ENCODE measurements at places on chromosomes 16 and 17.

DNA sequence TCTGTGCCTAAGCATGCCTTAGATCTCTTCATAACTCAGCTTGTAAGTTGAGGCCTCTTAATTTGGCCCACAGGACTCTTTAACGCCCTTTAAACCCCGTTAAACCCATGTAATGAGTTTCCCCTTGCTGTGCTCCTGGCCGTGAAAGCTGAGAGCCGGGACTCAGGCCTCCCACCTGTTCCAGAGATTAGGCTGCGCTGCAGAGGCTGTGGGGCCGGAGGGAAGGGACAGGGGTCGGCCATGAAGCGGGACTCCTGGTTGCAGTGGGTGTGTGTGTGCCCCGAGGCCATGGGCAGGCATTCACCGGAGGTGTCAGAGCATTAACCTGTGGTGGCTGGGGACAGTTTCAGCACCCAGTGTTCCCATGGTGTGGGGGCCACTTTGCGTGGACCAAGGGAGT is 150.8 kb upstream of the IRX3 start:
- no peak for DNase-seq

DNA sequence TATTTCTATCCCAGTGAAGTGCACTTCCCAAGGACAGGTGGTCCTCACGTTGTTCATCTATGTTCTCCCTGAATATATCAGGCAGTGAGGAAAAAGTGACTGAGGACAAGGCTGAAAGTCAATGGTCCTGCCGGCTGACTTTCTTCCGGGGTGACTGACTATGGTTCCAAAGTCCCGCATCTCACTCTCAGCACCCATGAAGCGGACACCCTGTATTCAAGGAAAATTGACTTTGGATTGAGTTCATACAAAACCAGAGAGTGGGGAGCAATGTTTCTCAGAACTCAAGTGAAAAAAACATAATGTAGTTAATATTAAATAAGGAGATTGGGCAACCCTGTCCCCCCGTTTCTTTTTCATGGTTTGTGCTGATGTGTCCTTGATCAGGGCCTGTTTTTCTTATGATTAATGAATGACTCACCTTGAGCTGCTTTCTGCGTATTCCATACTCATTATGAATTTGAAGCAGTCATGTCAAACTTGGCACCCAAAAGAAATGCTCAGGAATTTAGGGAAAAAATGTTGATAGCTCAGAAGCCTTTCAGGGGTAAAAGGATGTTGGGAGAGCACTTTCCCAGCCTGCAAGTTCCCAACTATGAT is 184.0 kb downstream of the CYLD start:
- no peak for DNase-seq

GRCh38 chr17:79438058-79438457 is 172.8 kb downstream of the RBFOX3 start:
- DNase-seq: no peak

DNA sequence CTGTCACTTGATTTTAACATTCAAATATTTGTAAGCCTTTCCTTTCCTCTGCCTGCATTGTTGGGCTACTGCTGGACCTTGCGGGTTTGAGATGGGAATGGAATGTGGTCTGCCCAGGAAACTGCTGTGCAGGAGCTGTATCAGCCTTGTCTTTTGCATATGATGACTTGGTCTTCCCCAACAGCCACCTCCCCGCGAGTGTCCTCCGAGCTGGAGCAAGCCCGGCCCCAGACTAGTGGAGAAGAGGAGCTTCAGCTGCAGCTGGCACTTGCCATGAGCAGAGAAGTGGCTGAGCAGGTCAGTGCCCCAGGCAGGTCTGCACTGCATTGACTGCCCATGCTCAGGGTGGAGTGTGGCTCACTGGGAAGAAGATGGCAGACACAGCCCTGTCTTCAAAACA is 52.8 kb downstream of the B9D1 start:
- no peak for DNase-seq

- DNase-seq: no peak
These were observed 29.7 kb downstream of the NDEL1 start for GRCh38 chr17:8465356-8465755.

DNA sequence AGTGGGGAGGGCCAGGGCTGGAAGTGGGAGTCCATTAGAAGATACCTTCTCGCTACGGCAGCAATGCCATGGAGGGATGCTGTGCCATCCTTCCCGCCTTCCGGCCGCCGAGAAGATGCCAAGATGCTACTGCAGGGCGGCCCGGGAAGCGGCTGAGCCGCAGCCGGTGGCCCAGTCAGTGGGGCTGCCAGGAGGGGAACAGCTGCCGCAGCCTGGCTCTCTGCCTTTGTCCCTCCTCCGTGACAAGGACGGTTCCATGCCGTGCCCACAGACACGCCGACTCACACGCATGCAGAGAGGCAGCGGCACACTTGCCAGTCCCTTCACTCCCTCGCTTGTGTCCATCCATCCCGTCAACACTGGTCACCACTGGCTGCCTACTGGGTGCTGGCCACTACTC is 20.2 kb upstream of the NCBP3 start:
- peak; percentile 58 for DNase-seq

GRCh38 chr16:17329391-17329790 is 141.4 kb downstream of the XYLT1 start:
- DNase-seq: no peak

- no peak for DNase-seq
These were observed 11.3 kb downstream of the USB1 start for GRCh38 chr16:58012481-58012880.

GRCh38 chr16:65786916-65787315 is 579.6 kb upstream of the CDH5 start:
- no peak for DNase-seq

GRCh38 chr17:19948116-19948943 is 29.3 kb downstream of the AKAP10 start:
- no peak for DNase-seq

DNA sequence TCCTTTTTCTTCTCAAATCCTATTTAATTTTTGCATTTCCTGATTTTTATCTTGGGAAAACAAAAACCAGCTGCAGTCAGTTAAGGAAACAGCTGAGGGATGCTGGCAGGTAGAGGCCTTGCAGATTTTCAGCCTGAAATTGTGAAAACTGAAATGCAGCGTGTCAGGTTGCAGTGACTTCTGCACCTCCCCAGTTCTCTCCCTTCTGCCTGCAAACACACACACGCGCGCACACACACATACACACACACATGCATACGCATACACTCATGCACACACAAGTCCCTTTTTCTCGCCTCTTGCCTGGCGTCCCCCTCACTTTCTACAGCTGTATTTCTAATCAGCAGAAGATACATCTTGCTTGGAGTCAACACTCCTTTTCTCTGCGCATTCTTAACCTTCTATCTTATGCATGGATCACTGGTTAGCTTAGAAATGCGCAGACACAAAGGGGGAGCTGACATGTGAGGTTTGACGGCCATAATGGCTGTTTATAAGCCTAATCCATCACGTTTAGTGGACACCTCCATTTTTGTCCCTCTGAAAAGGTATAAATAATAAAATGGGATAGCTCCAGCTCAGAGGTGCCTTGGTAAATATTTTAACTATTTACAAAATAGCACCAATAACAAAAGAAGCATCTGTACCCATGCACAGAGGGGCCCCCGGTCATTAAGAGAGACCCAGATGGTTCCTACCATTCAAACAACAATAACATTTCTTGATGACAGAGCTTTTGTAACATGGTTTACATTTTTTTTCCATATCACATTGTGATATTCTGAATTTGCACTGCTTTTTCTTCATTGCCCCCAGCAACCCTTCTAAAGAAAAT is 392.1 kb upstream of the SALL1 start:
- DNase-seq: no peak

GRCh38 chr17:69969897-69970296 is 105.1 kb upstream of the KCNJ16 start:
- DNase-seq: no peak

DNA sequence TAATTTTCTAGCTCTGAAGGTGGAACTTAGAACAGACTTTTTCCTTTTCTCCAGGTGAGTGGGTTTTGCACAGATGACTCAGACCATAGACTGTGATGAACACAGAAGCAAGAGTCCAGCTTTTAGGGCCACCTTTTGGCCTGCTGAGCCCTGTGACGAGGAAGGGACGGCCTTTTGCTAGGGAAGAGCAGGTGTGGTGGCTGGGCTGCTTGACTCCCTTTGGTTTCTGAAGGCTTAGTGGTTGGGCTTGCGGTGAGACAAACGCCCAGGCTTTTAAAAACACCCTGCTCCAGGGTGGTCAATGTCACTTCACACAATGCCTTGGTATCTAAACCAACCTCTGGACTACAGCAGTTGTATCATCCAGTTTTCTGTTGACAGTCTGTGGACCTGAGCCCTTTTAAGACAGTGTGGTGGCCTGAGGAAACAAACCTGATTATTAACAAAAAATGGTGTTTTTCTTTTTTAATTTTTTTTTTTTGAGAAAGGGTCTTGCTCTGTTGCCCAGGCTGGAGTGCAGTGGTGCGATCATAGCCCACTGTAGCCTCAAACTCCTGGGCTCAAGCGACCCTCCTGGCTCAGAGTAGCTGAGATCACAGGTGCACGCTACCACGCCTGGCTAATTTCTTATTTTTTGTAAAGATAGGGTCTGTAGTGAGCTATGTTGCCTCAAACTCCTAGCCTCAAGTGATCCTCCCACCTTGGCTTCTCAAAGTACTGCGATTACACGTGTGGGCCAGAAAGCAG is 134.0 kb downstream of the SNX29 start:
- DNase-seq: no peak

DNA sequence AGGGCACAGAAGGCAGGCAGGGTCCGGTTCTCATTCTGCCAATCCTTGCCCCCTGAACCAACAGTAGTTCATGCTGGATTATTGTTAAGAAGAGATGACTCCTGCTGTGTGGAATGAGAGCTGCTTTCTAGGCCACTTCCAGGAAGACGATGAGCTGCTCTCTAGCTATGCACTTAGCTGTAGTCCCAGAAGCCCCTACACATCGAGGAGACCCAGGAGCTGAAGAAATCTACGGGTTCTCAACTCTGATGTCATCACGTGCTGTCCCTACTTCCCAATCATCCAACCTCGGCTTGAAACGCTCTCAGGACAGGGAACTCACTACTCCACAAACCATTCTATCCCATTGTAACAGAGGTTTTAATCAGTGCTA is 29.0 kb upstream of the EMP2 start:
- DNase-seq: no peak

GRCh38 chr17:73701701-73702100 is 57.5 kb upstream of the SDK2 start:
- no peak for DNase-seq

- no peak for DNase-seq
These were observed 96.7 kb upstream of the XYLT1 start for GRCh38 chr16:17567455-17567854.

- no peak for DNase-seq
These were observed 45.2 kb downstream of the CLEC16A start for GRCh38 chr16:10989559-10989958.

GRCh38 chr16:88195269-88195705 is 187.5 kb upstream of the ZNF469 start:
- DNase-seq: no peak

DNA sequence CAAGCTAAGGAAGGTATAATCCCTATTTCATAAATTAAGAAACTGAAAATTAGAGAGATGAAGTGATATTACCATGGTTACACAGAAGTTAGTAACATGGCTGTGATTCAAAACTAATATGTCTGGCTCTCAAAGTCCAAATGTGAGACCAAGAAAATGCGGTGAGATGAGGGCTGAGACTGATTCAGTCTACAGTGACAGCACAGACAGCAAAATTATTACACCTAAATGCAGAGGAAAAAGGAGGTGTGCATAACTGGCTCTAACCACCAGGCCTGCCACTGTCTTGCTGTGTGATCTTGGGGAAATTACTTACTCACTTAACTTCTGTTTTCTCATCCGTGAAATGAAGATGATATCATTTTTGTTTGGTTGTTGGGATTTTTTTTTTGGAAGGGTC is 270.0 kb upstream of the SOX9 start:
- DNase-seq: no peak

DNA sequence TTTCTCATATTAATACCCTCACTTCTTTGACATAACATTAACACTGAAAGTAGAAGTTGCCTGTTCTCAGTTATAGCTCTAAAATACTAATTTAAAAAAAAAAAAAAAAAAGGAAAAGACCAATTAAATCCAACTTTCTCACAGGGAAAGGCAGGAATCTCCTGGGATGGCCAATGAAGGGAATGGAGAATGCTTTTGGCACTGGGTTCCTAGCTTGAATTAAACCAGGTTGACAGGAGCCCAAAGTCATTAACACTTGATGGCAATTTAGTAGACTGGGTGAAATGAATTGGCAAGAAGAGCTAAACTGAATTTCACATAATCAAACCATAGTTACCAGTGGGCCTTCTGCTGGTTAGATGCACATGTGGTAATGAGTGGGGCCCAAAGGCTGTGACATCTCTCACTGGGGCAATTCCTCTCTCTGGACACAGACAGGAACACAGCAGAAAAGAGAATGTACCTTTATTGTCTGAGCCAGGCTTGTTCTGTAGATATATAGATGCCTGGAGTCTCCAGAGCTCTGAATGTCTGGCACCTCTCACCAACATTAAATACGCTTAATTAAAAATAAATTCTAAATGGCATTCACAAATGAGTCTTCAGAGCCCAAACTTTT is 37.6 kb downstream of the NXPH3 start:
- DNase-seq: no peak

- no peak for DNase-seq
These were observed 346.0 kb downstream of the PMP22 start for GRCh38 chr17:14919094-14919493.
